NCI-H2029 treated with DMSO at 0.1 percent for 48 hours (cell line): ENCODE measurements at places on chromosomes 12 and 14.

GRCh38 chr12:101841069-101841468 is 10.3 kb upstream of the GNPTAB start:
- no peak for DNase-seq

- no peak for DNase-seq
Measured at GRCh38 chr12:109228664-109229063, 80.4 kb downstream of the FOXN4 start.

GRCh38 chr12:131871677-131872076 is 22.7 kb upstream of the ULK1 start:
- DNase-seq = no peak

DNA sequence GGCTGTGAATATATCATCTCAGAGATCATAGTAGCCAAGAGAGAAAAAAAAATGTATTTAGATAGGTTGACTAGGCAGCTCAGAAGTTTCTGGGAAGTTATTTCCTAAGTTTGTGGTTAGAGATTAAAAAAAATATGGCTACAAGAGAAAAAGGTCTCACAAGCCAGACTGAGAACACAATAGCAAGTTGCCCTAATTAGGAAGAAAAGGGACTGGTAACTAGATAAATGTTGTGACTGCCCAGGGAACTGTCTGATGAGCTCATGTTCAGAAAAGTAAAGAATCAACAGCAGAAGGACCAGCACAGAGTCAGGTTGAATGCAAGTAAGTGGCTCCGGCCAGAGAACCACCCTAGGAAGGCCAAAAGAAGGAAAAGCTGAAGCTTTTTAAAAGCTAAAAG is 256.6 kb downstream of the PRKD1 start:
- DNase-seq = peak; percentile 20

DNA sequence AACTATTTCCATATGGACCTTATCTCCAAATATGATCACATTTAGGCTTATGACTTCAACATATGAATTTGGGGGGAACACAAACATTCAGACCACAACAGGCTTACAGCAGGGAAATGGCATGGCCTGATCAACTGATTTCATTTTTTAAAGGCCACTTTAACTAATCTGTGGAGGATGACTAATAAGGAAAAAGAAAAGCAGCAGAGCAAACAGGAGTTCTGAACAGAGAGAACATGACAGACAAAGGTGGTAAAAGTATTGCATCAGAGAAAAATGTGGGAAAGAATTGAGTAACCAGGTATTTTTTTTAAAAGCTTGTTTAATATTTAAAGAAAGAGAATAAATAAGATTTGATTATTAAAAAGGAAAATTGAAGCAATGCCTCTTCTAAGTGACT is 366.1 kb upstream of the TMPO start:
- DNase-seq = no peak

- DNase-seq = peak; percentile 64
Measured at GRCh38 chr12:50637870-50638481, 125.9 kb upstream of the ATF1 start.

GRCh38 chr14:104115691-104116287 is 22.6 kb upstream of the KIF26A start:
- DNase-seq = no peak

DNA sequence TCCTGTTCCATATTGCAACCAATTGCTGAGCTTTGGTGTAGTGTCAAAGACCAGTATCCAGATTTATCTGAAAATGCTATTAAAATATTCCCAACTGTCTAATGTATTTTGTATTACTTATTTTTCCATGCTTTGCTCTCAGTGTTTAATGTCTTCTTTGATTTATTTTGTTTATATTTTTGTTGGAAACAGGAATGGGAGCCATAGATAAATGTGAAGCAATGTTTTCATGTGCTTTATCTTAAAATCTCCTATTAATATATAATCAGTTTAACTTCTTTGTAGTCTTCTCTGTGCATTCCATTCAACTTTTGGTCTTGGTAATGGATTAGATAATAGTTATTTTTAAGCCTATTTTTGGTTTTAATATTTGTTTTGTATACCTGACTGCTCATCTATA is 8.8 kb downstream of the RAP1B start:
- DNase-seq = no peak

DNA sequence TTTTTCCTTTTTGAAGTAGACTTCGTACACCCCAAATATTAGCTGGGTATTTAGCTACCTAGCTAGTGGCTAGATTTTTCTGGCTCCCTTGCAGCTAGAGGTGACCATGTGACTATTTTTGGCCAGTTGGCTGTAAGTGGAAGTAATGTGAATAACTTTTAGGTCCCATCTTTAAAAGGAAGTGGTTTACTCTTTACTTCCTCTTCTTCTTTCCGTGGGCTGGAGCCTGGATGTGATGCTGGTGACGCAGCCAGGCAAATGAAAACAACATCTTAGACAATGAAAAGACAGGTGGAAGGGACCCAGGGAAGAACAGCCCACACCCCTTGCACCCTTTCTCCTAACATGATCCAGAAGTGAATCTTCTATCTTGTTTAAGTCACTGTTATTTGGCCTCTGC is 245.5 kb downstream of the ATP23 start:
- no peak for DNase-seq

DNA sequence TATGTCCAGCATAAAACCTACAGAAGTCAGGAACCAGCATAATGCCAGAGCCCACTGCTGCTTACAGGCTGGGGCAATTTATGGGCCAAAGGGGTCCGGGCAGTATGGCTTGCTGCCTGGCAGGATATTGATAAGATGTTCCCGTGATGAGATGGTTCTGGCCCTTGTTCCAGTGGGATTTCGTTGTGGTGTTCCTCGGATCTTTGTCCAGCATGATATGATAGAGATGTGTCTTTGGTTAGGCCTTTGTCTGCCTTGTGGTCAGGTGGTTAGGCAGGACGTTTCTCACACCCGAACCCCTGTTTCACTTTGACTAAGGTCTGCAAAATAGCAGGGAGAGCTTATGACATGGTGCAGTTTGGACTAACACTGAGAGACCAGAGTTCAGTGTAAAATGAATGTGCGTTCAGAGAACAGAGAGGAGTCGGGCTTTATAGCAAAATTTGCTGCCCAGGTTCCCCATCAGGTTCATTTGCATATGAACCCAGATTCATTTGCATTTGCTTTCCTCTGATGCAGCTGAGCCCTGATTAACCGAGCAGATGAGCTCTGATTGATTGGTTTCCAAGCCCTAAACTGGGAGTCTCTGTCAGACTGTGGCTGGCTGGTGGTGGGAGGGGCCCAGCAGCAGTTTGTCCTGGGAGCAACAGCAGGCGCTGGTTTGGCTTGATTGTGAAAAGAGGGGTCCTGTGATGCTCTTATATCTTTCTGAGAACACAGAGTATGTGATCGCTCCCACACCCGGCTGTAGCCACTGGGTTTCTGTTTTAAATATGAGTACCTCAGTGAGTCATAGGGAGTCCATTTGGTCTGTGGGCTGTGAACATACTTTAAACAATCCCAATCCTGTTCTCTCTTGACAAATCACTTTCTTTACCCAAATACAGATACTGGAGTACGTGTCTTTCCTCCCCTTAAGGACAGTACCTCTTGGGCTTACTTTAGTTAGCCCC is 156.3 kb upstream of the PZP start:
- no peak for DNase-seq

DNA sequence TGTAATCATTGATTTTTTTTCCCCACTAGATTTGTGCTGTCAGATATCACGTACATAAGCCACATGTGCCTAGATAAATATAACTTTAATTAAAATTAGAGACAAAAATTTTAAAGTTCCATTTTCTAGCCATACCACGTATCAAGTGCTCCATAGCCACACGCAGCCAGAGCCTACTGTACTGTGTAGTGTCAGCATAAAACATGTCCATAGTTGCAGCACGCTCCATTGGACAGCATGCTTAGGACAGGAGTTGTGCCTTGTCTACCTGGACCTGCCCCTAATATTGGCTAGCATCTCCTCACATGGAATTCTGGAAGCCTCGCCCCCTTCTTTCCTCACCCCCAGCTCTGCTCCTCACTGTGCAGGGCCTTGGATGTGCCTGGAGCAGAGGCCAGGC is 116.5 kb downstream of the SRGAP1 start:
- no peak for DNase-seq

GRCh38 chr12:16545836-16546235 is 60.1 kb downstream of the LMO3 start:
- no peak for DNase-seq

GRCh38 chr12:19912991-19913390 is 455.3 kb upstream of the PDE3A start:
- DNase-seq = no peak

DNA sequence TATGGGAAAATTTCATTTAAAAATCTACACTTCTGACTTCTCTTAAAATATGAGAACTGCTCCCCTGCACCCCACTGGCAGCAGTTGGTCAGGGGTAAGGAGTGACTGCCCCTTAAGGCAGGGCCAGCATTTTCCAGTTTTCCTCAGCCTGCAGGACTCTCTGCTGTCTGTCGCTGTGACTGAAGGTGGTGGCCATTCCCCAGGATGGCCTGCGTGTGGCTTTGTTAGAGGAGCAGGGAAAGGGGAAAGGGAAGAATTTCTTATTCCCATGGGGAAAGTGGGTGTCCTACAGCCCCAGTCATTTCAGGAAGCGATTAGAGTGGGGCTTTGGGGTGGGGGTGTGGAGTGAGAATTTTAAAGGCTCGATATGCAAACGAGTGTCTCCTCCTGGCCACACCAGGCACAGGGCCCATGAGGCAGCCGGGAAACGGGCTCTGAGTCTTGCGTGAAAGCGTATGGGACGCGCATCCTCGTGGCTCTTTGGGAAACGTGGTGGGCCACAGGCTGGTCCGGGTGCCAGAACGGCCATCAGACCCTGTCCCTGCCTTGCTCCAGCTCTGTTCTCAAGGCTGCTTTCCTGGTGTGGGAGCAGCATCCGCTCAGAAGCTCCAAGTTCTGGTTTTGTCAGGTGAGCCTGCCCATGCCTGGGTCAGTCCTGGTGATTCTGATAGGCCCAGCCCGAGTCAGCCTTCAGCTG is 23.5 kb downstream of the ADGRD1 start:
- DNase-seq = no peak

GRCh38 chr12:65943388-65944137 is 119.3 kb downstream of the HMGA2 start:
- no peak for DNase-seq

DNA sequence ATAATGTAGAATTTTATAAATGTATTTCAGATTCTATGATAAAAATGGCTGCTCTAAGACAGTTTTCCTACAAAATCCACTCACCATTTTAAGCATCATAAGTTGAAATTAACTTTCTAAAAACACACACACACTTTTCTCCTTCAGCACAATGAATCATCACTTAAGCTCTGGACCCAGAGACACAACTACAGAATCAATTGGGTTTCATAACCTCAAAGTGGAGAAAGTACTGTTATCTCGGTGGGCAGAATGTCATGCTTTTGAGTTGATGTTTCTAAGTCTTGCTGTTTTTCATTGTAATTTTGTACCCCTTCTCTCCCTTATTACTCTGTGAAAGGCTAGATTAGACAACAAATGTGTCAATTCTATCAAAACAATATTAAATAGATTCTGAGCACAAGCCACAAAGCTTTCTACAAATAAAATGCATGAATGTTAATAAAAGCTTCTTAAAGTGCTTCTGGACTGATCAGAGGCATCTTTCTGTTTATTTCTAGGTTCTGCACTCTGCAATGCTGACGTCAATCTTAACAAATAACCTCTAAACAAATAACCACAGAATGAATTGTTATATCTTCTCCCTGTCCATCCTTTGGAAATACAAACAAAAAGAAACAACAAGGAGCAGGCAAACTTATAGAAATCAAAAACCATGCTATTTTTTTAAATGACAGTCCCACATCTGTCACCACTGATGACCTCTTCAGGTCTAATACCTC is 8.2 kb downstream of the IPO8 start:
- no peak for DNase-seq

DNA sequence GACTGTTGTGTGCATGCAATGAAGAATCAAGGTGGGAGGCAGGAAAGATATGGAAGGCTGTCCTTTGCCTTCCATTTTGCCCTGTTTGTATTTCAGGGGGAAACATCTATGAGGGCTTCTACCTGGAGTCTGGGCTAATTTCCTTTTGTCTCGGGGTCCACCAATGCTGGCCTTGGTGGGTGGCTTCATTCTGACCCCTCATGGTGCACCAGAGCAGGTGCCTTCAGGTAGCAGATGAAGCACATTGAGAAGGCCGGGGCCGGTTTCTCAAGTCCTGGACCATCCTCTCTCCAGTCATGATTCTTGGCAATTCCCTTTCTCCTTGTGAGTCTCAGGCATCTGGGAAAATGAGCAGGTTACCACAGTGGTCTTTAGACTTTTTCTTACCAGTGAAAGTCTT is 47.2 kb downstream of the RPH3A start:
- DNase-seq = no peak

DNA sequence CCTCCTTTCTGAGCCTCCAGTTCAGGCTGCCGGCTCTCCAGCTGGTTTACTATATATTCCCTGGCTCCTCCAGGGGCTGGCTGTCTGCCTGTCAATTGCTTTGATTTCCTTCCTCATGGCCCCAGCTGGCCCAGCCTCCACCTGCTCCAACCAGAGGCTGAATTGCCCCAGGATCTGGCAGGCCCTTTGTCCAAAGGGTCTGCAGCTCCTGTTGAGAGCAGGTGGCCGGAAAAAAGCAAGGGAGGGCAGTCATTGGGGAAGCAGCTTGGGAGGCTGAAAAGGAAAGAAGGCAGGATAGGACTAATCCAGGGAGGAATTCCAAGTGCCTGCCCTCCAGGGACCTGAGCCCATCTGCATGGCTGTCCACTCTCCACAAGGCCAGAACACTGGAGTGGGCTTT is 25.3 kb downstream of the PAH start:
- no peak for DNase-seq

- DNase-seq = no peak
Measured at GRCh38 chr14:75247286-75247922, 31.2 kb upstream of the FOS start.

- no peak for DNase-seq
Measured at GRCh38 chr14:70801836-70802235, 7.5 kb downstream of the MAP3K9 start.

DNA sequence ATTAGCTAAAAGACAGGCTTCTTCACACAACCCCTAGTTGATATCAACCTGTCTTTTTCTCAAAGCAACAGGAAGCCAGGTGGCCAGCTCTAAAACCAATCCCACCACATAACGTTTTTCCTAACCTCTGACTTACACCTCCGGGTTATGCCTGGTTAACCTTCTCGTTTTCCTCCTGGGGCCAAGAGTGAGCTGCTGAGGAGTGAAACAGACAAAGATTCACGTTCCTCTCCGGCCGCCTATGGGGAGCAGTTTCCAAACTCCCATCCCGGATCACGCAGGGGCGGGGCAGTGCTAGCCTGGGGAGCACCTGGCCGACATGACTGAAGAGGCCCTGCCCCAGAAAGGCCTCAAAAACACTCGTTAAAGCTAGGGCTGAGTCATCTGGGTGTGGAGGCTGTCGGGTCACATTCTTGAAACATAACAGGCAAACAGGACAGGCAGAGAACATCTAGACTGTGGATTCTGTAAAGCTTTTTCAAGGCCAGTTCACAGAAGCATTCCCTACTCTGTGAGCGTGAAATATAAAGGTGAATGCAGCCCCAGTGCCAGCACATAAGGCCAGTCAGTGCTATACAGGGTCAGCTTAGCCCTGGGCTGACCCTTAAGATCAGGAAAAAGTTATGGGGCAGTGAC is 25.9 kb upstream of the LGALS3 start:
- DNase-seq = peak; percentile 60

DNA sequence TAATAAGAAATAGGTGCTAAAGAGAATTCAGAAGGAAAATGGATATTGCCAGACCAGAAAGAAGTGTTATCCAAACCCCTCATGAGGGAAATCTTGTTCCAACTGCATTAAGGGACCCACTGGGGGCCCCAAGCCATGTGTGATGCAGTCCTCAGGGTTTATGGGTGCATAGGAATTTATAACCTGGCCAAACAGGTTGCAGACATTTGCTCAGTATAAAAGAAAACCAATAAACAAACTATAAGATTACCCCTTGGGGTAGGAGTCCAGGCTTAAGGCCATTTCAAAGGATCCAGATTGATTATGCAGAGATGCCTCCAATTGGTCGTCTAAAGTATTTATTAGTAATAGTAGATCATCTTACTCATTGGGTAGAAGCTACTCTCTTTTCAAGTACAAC is 240.9 kb upstream of the DIO3 start:
- DNase-seq = no peak
